ENCODE measurements at places on chromosomes 16 and 17. TPM values are rescaled to one million over a fixed set of nuclear protein-coding genes. Genes with fewer than 3 reads are reported as not detected.

Gene CCL3
- not detected for polyA plus RNA-seq

Gene ASPHD1
- 5.0 TPM for polyA plus RNA-seq

Gene RNF157
- polyA plus RNA-seq, result 46.4 TPM

Gene CLEC10A
- not detected for polyA plus RNA-seq

Gene OR3A3
- not detected for polyA plus RNA-seq

Gene NPW
- polyA plus RNA-seq, result not detected

Gene CLEC19A
- polyA plus RNA-seq, result 4.4 TPM

Gene TVP23A
- 7.7 TPM for polyA plus RNA-seq

Gene CSH1
- not detected for polyA plus RNA-seq

Gene ASPA
- 9.6 TPM for polyA plus RNA-seq

Gene PTX4
- polyA plus RNA-seq, result not detected

Gene FZD2
- polyA plus RNA-seq, result not detected

Gene ZSCAN10
- not detected for polyA plus RNA-seq

Gene MYCBPAP
- polyA plus RNA-seq, result not detected

Gene KRT39
- polyA plus RNA-seq, result not detected

Gene RCVRN
- polyA plus RNA-seq, result not detected
